Stimulated activated CD4-positive, alpha-beta T cell treated with anti-CD3 and anti-CD28 coated beads, Interleukin-2, amount 100 ng/mL, for 4 hours (primary cell): ENCODE measurements at places on chromosomes 5 and 9.

- DNase-seq, result no peak
Measured at GRCh38 chr5:88678770-88679381, 204.1 kb downstream of the MEF2C start.

GRCh38 chr5:51599587-51599986 lies 216.3 kb downstream of the ISL1 start:
- DNase-seq, result no peak

- no peak for DNase-seq
Measured at GRCh38 chr9:125603478-125604021, 103.5 kb downstream of the MAPKAP1 start.

DNA sequence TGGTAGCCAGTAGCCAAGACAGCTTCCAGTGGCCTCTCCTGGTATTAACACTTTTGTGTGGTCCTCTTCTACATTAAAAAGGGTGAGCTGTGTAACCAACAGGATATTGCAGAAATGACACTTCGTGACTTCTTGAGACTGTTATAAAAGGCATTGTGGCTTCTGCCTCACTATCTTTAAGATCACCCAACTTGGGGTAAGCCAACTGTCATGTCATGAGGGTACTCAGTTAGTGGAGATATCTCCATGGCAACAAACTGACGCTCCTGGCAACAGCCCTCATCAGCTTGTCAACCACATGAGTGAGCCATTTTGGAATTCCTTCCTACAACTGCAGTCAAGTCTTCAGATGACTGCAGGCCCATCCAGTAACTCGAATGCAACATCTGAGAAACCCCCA lies 121.7 kb downstream of the DEPDC1B start:
- DNase-seq, result no peak

DNA sequence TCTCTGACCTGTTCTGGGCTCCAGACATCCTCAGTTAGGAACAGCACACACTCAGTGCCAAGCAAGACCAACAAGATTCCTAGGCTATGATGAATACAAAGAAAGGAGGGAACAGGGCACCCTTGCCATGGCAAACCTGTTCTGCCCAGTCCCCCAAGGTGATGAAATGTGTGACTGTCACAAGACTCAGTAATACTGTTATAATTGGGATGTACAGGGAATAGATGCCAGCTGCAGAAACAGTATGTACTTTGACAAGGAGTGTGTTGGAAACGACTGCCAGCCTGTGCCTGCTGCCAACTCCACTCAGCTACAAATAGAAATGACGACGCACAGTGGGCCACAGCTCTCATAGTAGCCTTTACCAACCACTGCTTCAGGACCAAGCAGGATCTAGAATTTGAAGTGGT lies 453.0 kb downstream of the EFNA5 start:
- no peak for DNase-seq

DNA sequence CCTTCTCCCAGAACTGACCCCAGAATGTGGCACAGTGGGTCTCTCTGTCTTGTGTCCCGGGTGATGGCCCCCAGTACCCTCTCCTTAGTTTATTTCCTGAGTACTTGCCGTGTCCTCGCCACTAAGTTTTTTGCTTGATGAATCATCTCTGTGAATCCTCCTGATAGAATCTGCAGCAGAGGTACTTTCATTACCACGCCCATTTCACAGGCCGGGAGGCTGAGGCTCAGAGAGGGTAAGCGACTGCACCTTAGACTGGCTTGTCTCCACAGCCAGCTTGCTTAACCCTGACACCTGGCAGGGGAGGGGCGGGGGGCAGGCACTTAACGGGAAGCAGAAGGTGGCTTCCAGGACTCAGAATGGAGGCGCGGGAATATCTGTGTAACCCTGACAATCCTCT lies 7.9 kb upstream of the IER5L start:
- DNase-seq, result no peak

DNA sequence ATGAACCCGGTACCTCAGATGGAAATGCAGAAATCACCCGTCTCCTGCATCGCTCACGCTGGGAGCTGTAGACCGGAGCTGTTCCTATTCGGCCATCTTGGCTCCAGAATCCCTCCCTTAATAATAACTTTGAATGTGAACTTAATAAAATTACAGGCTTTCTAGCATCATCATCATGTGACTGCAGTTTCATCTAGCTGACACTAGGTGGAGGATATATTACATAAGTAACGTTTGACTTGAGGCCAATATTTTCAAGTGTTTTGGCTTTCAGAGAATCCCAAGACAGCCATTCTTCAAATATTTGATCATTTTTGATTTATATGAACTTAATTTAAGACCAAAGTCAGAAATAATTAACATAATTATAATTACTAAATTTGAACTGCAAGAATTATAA lies 474.9 kb upstream of the CDH10 start:
- no peak for DNase-seq
